GM23248 (cell line): ENCODE measurements at places on chromosomes 4 and X. TPM values are rescaled to one million over a fixed set of nuclear protein-coding genes. Genes with fewer than 3 reads are reported as not detected.

Gene VCX3B
- not detected in 2 replicates for total RNA-seq

Gene NLRP2B
- not detected in 2 replicates for total RNA-seq

- no peak for DNase-seq
- H3K36me3 ChIP-seq: no peaks in the 10 kb centered on the region
- no peak overlapping the region for H3K27ac ChIP-seq
- H3K27me3 ChIP-seq: no peaks in the 10 kb centered on the region
These were observed 37.0 kb downstream of the NAT8L start for GRCh38 chr4:2096073-2096609.

GRCh38 chr4:20166544-20166943 is 85.2 kb upstream of the SLIT2 start:
- H3K4me3 ChIP-seq: no peak overlapping the region
- no peaks in the 10 kb centered on the region for H3K36me3 ChIP-seq
- H3K27me3 ChIP-seq: no peaks in the 10 kb centered on the region
- DNase-seq: no peak

Gene XPNPEP2
- total RNA-seq: 0.65 and 1.9 TPM in 2 replicates

- DNase-seq: peak; percentile 95
- H3K4me3 ChIP-seq: peak within 1 kb of the TSS; percentile 77
- H3K4me1 ChIP-seq: peaks cover 5% of the 10 kb centered on the region; the same call in 1 of the 2 replicates
- no peak within 1 kb of the TSS for H3K27ac ChIP-seq
- no peaks in the 10 kb centered on the region for H3K36me3 ChIP-seq
These were observed at the start of gene DGKQ for GRCh38 chr4:973431-974397. TSS of gene DGKQ (minus strand) at chr4:973569. CDS start at chr4:973482, 87 bp downstream.

DNA sequence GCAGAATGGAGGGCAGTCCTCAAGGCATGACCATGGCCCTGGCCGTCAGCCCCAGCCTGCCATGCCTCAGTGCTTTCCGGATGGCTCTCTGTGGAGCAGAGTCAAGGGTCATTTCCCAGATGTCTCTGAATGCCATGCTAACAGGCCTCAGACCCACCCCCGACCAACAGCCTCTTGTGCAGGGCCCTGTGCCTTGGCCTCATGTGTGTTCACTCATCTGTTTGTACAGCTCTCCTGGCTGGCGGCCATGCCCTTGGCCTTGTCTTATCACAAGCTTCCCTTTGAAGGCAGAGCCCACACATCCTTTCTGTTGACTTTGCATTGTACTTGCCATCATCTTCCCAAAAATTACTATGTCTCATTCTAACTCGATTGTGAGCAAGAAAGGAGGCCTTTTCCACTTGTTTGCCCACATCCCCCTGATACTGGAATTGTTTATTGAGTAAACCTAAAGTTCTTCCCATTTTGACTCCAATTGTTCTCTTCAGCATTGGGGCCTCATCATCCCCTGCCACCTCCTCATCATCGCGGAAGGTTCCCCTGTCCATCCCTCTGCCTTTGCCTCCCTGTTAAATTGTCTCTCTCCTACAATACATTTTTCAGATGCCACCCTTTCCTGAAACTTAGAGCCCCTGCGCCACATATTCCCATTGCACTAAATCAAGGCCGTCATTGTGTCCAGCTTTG is 6.3 kb downstream of the CA5B start:
- H3K4me3 ChIP-seq: no peak overlapping the region
- H3K27ac ChIP-seq: no peak overlapping the region
- no peak for DNase-seq
- no peaks in the 10 kb centered on the region for H3K36me3 ChIP-seq
- peaks cover 3% of the 10 kb centered on the region for H3K4me1 ChIP-seq

GRCh38 chr4:101349801-101350064 is 2.4 kb upstream of the PPP3CA start:
- DNase-seq: peak; percentile 13
- H3K36me3 ChIP-seq: no peaks in the 10 kb centered on the region
- H3K27me3 ChIP-seq: no peaks in the 10 kb centered on the region
- H3K27ac ChIP-seq: no peak overlapping the region
- H3K4me1 ChIP-seq: peaks cover 15% of the 10 kb centered on the region

- no peak overlapping the region for H3K27ac ChIP-seq
- no peaks in the 10 kb centered on the region for H3K36me3 ChIP-seq
- no peak for DNase-seq
- H3K27me3 ChIP-seq: no peaks in the 10 kb centered on the region
- H3K4me3 ChIP-seq: no peak overlapping the region
- no peaks in the 10 kb centered on the region for H3K4me1 ChIP-seq
These were observed 71.8 kb downstream of the DIAPH2 start for GRCh38 chrX:96756491-96756890.

- H3K36me3 ChIP-seq: no peaks in the 10 kb centered on the region
- H3K4me3 ChIP-seq: no peak overlapping the region
These were observed 3.1 kb upstream of the TSPAN5 start for GRCh38 chr4:98661371-98662054.

GRCh38 chrX:71095033-71095432 is 618 bp upstream of the FOXO4 start:
- H3K4me3 ChIP-seq: peak overlapping the region; percentile 82
- H3K36me3 ChIP-seq: no peaks in the 10 kb centered on the region
- no peaks in the 10 kb centered on the region for H3K27me3 ChIP-seq
- H3K4me1 ChIP-seq: no peaks in the 10 kb centered on the region
- no peak for DNase-seq

Gene PDGFRA
- 225 and 275 TPM in 2 replicates for total RNA-seq

DNA sequence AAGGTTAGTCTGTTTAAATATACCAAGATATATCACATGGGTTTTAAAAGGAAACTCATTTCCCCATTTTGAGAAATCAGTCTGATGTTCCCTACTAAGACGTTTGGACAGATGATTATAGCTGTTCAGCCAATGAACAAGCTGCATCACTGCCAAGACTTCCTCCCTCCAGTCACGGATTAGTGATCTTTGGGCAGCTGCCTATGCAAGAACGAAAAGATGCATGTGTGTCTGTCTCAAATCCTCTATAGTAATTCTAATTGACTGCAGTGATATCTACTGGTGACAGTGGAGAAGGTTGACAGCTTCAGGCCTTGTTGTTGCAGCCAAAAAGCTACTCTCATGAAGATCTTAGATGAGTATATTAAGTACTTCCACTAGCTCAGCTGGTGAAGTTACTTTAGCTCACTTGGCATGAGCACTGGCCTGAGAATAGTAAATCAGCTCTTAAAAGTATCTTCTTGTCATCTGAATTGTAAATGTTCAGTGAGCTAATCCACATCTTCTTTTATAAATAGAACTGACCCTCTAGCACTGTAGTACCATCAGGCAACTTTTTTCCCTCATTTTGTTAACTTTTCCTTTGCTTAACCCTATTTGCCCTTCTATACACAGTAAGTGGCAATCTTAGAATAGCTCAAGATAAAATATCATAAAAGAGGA is 134.5 kb upstream of the PCDH10 start:
- H3K36me3 ChIP-seq: no peaks in the 10 kb centered on the region
- no peaks in the 10 kb centered on the region for H3K27me3 ChIP-seq
- DNase-seq: no peak
- no peak overlapping the region for H3K27ac ChIP-seq
- no peak overlapping the region for H3K4me3 ChIP-seq

- H3K4me1 ChIP-seq: peaks cover 18% of the 10 kb centered on the region
- DNase-seq: peak; percentile 90
- H3K27ac ChIP-seq: peak overlapping the region; percentile 67
- H3K27me3 ChIP-seq: no peaks in the 10 kb centered on the region
- H3K36me3 ChIP-seq: no peaks in the 10 kb centered on the region
- 0 out of 2 replicates have a peak overlapping the region, but pooled peaks have one; percentile 8 for H3K4me3 ChIP-seq
These were observed 128.0 kb upstream of the VEGFC start for GRCh38 chr4:176920694-176921093.

Gene MAGEA4
- total RNA-seq: not detected in 2 replicates

DNA sequence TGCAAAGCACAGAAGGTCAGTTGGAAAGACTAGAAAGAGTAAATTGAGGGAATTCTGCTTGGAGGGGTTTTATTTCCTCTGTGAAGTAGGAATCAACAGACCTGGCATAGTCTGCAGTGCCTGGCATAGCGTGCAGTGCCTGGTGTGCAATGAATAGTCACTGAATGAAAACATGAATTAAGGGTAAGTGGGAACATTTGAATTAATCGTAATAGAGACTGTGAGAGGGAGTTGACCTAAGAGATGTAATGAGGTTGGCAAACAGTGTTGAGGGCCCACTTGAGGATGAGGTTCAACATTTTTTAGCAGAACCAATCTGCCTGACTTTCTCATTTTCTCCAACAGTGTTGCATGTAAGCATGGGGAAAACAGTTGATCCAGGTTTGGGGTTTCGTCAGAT is 377.2 kb upstream of the FTHL17 start:
- no peaks in the 10 kb centered on the region for H3K36me3 ChIP-seq
- DNase-seq: no peak
- no peaks in the 10 kb centered on the region for H3K27me3 ChIP-seq
- H3K4me1 ChIP-seq: no peaks in the 10 kb centered on the region
- H3K4me3 ChIP-seq: no peak overlapping the region
- no peak overlapping the region for H3K27ac ChIP-seq

Gene MAGEA11
- total RNA-seq: not detected in 2 replicates

Gene NAP1L3
- total RNA-seq: 11.0 and 13.0 TPM in 2 replicates

DNA sequence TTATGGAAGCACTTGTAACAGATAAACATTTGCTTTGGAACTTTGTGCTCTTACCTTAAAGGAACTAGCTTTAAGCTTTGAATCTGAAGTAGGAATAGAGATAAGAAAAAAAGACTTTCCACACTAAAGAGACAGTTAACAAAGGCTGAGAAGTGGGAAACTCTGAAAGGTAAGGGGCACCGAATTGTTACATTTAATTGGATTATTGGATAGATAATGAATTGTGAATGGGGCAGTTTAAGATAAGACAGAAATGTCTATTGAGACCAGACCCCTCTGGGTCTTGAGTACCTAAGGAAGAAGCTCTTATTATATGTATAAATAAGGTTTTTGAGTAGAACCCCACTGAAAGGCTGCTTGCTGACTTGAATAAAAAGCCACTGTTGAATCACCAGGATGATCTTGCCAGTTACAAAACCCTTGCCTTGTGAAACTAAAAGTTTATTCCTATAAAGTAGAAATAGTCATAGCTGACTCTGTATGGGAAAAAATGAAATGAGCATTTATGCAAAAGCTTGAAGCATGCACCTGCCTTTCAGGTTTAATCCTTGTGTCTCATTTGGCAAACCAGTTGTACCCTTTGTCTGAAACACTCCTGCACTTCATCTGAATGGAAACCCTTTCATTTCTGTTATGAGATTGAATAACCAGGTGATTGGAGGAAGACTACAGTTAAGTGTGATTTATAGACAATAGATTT is 423.2 kb downstream of the RPA4 start:
- no peak overlapping the region for H3K27ac ChIP-seq
- H3K36me3 ChIP-seq: no peaks in the 10 kb centered on the region
- DNase-seq: peak; percentile 0

- no peak overlapping the region for H3K4me3 ChIP-seq
- no peaks in the 10 kb centered on the region for H3K27me3 ChIP-seq
- no peaks in the 10 kb centered on the region for H3K4me1 ChIP-seq
- DNase-seq: no peak
- H3K27ac ChIP-seq: no peak overlapping the region
These were observed 53.4 kb downstream of the CASP6 start for GRCh38 chr4:109649872-109650271.

Gene FHDC1
- 0.22 and 0.25 TPM in 2 replicates for total RNA-seq

Gene PAGE4
- not detected in 2 replicates for total RNA-seq

DNA sequence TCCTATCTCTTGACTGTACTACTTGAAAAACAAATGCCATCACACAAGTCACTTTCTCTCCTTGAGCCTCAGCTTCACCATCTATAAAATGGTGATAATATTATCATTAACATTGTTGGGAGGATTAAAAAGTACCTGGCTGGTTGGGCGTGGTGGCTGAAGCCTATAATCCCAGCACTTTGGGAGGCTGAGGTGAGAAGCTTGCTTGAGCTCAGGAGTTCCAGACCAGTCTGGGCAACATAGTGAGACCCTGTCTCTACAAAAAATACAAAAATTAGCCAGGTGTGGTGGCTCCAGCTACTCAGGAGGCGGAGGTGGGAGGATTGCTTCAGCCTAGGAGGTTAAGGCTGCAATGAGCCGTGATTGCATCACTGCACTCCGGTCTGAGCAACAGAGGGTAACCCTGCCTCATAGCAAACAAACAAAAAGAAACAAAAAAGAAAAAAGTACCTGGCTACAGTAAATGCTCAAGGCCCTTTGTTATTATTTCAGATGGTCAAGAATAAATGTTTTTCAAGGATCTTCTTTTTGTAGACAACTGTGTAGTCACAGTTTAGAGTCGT is 120.3 kb downstream of the CHRNA9 start:
- no peaks in the 10 kb centered on the region for H3K36me3 ChIP-seq
- no peak overlapping the region for H3K4me3 ChIP-seq
- H3K27me3 ChIP-seq: no peaks in the 10 kb centered on the region
- H3K4me1 ChIP-seq: no peaks in the 10 kb centered on the region
- H3K27ac ChIP-seq: no peak overlapping the region

Gene SLC16A2
- total RNA-seq: 53.0 and 55.3 TPM in 2 replicates

- no peaks in the 10 kb centered on the region for H3K27me3 ChIP-seq
- H3K4me3 ChIP-seq: peak within 1 kb of the TSS; percentile 97
- H3K36me3 ChIP-seq: no peaks in the 10 kb centered on the region
- H3K4me1 ChIP-seq: no peaks in the 10 kb centered on the region; the same call in none of the 2 replicates
- DNase-seq: peak; percentile 95
These were observed at the start of the genes NDUFB11 and RBM10 for GRCh38 chrX:47144626-47145394. TSS of gene NDUFB11 (minus strand) at chrX:47144702. CDS start at chrX:47144679, 23 bp downstream. TSS of gene RBM10 (plus strand) at chrX:47145221. CDS start at chrX:47147482, 2,261 bp downstream.

DNA sequence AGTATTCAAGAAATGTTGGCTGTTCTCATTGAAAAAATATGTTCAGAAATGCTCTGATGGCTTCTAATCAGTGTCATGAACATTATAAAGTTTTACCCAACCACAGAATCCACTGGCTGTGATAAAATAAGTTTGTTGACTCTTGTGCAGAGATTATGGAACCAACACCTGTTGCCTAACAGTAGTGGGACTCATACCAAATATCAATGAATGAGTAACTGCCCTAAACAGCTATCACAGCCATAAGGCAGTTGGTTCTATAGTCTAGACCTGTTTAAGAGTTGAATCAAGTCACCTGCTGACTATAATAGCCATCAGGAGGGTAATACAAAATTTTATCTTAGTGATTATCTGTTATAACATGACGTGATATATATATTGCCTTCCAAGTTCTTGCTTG is 168.3 kb downstream of the ATOH1 start:
- no peaks in the 10 kb centered on the region for H3K27me3 ChIP-seq
- DNase-seq: no peak
- no peak overlapping the region for H3K4me3 ChIP-seq
- H3K27ac ChIP-seq: no peak overlapping the region
- H3K36me3 ChIP-seq: no peaks in the 10 kb centered on the region
